ENCODE measurements at places on chromosomes 6 and 20.
A peak's percentile ranks its signal among the peaks of the same experiment; 100 is the strongest.

DNA sequence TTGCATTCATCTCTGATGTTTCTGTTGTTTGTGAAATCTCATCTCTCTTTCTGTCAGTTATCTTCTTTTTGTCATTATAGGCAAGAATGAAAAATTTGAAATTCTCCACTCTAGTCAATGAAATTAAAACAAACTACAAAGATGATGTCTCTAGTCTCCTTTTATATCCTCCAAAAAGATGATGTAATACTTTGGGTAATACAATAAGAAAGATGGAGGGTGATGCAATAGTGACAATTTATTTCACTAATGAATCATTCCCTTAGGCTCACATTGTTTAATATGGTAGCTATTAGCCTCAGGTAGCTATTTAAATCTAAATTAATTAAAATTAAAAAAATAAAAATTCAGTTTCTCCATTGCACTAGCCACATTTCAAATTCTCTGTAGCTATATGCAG is 145.4 kb downstream of the UST start:
- DNase-seq = no peak

GRCh38 chr6:143223895-143224294 is 163.2 kb downstream of the AIG1 start:
- peak; percentile 65 for DNase-seq

DNA sequence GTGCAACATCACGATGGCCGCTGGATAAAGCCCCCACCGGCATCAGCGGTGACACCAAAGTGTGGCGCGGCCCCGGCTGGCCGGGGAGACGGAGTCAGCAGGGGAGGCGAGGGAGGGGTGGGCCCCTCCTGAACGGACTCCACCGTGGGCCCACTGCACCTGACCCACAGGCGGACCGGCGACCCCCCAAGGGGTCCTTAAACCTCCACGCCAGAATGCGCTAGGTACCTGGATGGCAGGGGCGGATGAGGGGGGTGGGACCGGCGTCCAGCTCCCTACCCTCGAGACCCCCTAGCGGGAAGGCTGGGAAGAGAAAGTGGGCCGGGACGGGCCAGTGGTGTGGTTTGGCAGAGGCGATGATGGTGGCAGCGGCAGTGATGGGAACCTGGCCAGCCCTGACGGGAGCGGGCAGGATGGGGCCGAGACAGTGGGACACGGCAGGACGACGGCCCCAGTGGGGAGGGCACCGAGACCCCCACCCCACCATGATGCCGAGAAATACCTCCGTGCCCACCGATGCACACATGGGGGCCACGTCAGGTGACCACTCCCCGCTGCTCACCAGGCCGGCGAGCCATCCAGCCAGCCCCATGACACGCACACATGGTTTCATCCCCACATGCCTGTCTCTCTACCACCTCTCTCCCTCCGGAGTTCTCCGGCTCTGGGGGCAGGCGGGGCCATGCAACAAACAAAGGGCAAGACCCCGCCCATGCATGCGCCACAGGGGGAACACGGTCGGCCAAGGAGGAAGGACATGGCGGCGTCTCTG is 771.9 kb upstream of the DEFB115 start:
- no peak for DNase-seq

DNA sequence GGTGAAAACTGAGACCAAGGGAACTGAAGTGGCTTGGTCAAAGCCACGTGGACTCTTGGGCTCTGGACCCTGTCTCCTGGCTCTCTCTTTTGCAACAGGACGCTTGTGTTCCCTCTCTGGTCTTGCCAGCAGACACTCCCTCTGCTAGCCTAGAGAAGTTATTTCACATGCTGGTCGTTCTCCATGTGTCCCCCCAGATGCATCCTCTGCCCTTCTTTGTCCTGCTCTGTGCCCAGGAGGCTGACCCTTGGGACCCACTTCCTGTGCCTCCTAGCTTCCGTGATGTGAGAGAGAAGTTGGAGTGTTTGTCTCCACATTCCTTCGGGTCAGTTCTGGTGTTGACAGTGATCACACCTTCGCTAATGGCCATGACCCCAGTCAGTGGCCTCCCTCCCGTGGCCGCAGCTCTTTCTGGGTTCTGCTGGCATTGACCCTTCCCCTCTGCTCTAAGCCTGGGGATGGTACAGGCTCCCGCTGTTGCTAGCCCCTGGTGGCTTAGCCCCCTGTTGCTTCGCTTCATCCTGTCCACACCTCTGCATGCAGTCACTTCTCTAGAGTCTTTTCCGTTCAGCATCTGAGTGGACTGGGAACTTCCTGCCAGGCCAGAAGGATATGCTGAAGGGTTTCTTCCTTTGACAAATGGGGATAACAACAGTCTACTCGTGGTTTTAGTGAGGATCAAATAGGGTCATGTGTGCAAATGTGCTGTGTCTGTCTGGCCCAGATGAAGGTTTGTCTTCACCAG is 70.1 kb upstream of the BMP2 start:
- DNase-seq = no peak

DNA sequence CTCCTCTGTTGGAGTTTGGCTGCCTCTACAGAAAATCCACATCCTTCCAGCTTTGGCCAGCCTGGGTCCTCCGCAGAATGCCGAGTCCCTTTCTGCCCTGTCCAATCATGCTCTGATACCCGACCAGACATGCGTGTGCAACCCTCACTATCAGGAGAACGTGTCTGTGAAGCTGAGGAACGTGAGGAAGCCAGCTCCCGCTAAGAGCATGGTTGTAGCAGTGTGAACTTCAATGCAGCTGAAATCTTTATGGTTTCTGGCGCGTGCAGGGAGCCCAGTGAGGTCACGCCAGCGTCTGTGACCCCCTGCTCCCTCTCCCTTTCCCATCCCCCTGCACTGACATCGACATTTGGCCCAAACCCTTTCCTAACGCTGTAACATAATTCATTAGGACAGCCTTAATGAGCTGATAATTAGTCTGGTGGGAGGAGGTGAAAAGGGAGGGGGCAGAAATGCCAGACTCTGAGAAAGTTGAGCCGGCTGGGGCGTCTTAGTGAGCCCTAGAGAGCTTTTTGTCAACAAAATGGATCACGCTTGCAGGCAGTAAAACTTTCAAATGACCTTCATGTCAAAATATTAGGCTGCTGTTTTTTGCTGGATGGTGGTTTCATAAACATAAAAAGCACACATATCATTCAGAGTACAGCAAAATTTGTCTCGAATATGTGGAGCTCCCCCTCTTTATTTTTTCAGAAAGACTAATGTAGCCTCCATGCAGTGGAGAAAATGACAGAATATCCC is 423.3 kb downstream of the QKI start:
- DNase-seq = no peak

DNA sequence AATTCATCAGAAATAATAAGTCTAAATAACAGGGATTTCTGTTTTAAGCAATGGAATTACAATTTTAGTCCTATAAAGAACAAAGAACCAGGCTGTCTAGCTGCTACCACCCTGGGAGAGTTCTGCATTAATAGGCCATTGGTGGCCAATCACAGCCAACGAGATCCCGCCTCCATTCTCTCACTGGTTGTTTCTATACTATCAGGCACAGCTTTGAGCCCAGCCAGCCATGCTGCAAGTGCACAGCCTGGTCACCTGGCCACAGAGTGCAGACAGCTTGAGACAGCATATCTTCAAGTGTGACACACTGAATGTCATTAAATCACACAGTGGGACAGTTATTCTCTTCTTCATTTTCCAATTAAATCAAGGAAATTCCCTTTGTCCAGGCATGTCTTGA is 16.1 kb upstream of the RAB22A start:
- DNase-seq = no peak

- no peak for DNase-seq
Measured at GRCh38 chr6:12528136-12528535, 188.4 kb upstream of the PHACTR1 start.

DNA sequence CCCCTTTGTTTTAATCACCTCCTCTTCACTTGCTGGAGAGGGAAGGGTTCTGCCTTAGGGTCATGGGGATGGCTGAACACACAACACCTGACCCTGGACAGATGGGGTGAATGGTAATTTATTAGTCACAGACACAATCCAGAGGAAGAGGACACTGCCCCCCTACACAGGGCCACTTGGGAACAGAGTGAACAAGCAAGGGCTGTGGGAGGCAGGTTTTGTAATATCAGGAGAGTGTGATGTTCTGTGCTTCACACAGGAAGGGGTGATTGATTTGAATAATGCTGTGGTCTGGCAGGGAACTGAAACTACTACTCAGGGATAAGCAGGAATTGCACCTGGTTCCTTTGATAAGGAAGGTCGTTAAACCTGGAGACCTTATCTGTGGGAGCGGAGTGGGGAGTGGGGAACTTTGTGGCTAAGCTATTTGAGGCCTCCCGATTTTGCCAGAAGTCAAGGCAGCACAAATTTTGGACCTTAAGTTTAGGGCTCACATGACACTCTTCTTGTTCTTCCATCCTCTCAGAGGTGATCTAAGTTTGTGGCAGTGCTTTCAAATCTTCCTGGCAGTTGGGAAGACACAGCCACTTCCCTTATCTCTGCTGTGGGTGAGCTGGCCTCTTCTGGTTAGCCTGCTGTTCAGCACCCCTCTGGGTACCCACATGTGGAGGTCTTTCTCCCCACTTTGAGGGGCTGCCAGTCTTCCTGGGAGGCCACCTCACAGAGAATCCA is 77.8 kb downstream of the CD164 start:
- no peak for DNase-seq

GRCh38 chr6:11039040-11039439 is 5.1 kb downstream of the ELOVL2 start:
- DNase-seq = no peak

DNA sequence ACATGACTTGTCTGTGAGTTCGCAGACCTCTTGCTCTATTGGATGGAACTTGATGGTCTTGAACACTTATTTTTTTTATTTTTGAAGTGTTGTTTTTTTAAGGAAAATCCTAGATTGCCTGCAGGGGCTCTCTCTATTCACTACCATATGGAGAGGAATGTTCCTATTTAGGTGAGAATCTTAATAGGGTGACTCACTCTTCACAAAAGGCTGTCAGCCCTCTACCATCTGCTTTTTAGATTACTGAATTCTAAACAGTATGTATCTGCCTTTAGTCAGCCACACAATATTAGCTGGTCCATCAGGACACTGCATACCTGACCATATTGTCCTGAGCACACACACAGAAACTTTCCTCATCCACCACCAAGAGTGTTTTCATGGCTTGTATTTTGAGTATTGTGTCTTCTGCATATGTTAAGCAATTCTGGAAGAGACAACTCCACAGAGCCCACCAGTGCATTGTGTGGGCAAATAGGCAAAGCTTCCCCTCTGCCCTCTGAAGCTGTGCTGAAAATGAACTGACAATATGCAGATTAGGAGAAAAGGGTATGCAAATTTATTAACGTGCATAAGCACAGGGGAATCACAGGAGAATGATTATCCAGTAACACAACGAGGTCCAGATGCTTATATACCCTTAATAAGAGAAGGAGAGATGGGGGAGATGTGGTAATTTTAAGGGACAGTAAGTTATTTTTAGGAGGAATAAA is 6.6 kb upstream of the BTBD9 start:
- DNase-seq = no peak

DNA sequence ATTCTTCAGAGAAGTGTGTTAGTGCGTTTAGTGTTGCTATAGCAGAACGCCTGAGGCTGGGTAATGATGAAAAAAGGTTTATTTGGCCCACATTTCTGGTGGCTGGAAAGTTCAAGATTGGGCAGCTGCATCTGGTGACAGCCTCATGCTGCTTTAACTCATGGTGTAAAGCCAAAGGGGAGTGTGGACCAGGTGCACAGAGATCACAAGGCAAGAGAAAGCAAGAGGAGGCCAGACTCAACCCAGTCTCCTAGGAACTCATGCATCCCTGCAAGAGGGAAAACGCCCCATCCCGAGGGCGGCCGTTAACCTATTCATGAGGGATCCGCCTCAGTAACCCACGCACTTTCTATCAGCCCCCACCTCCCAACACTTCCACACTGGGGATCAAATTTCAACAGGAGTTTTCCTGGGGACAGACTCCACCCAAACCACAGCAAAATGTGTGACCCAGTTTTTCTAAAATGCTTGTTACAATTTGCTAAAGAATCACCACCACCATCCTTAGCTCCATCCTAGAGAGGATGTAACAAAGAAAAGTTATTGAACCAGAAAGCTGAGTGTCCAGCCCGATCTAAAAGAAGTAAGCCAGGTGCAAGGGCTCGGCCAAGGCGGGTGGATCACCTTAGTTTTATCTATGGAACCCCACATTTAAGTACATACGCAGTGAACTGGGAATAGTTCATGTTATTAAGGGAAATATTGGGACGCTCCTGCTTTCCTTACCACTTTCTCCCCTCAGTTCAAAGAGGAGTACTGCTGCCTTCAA is 164.8 kb downstream of the QKI start:
- DNase-seq = no peak

DNA sequence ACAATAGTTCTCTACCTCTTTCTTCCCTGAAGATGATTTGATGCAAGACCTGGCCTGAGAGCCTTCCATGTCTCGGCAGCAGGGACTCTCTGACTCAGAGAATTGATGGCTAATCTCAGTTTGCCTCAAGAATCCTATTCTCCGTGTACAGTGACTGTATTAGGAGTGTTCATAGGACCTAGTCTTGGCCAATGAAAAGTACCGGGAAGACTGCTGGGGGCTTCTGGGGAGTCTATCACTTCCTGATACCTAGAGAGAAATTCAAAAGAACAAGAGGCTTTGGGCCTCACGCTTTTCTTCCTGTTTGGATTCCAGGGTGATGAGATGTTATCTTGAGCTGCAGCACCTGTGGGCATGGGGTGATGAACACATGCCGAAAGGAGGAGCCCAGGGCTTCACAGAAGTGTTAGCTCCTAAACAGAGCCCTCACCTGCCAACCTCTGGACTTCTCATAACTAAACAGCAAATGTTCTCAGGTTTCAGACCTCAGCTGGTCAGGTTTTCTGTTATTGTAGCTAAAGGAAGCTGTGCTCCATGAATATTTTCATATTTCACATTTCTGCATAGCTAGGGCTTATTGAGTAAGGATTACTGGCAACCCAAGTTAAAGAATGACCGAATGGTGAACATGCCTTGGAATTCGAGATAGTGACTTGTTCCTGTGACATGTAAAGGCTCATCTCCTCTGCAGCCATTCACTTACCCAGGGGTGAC is 323.1 kb upstream of the AGPAT4 start:
- no peak for DNase-seq

DNA sequence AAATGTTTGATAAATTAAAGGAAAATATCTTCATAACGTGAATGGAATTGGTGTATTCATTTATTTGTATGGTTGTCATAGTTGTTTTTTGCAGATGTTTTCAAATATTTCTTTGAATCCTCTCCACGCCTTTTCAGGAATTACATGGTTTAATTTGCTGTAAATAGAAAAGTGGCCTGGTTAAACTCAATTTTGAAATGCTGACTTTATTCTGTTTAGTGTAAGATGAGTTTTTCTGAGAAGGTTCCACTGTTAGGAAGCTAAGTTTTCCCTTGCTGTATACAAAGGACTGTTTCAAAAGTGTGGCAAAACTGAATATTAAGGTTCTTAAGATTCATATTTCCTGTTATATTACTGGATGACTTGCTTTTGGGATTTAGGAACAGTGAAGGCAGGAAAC is 503 bp upstream of the ZC2HC1B start:
- no peak for DNase-seq

- DNase-seq = no peak
Measured at GRCh38 chr20:12203981-12204380, 286.3 kb downstream of the BTBD3 start.

- no peak for DNase-seq
Measured at GRCh38 chr6:116387374-116387773, 16.6 kb downstream of the DSE start.

Data from adrenal gland (tissue), 19 donors.